ENCODE measurements at places on chromosomes 16 and 17.

- DNase-seq: no peak
These were observed 146.1 kb downstream of the IRF8 start for GRCh38 chr16:86044881-86045590.

- no peak for DNase-seq
These were observed 33.7 kb downstream of the SMPD3 start for GRCh38 chr16:68414581-68414980.

DNA sequence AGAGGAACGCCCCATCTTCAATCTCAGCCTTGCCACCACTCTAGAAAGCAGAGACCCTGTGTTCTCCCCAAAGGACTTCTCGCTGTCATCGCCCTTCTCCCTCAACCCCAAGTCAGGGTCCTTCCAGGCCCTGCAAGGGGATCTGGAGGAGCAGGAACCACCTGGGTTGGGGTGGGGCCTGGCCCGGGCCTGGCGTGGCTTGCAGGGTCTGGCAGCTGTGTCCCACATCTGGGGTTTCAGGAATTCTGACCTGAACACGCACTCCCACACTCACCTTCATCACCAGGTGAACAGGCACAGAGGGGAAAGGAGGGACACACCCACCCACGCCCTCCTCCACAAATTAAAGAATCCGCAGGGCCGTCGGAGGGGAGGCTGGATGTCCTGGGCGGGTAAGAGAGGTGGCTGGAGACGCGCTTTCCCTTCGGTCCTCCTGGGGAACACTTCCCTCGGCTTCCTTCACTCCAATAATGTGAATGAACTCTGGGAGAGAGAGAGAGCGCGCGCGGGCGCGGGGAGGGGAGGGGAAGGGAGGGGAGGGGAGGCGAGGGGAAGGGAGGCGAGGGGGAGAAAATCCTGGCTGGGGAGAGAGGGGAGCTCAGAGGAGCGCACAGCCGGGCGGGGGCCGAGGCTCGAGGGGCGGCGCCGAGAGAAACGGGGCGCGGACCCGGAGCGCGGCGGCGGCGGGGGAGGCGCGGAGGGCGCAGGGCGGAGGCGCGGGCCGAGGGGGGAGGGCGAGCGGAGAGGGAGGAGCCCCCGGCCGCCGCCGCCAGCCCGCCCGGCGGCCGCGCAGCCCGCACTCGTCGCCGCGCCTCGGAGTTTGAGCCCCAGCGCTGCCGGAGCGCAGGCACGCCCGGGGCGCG lies at the start of gene CACNG4:
CACNG4 (plus strand) TSS at position 799 of the 863 bp plus-strand sequence. CDS start 205 bp downstream, outside the sequence.
- no peak for DNase-seq

GRCh38 chr16:12461201-12461600 lies 342.5 kb downstream of the CPPED1 start:
- DNase-seq: no peak
